Spinal cord (tissue), 10 donors: ENCODE measurements at places on chromosomes 7 and 10.
A peak's percentile ranks its signal among the peaks of the same experiment; 100 is the strongest.

- DNase-seq, result no peak
Measured at GRCh38 chr10:77699080-77699645, 61.6 kb upstream of the KCNMA1 start.

DNA sequence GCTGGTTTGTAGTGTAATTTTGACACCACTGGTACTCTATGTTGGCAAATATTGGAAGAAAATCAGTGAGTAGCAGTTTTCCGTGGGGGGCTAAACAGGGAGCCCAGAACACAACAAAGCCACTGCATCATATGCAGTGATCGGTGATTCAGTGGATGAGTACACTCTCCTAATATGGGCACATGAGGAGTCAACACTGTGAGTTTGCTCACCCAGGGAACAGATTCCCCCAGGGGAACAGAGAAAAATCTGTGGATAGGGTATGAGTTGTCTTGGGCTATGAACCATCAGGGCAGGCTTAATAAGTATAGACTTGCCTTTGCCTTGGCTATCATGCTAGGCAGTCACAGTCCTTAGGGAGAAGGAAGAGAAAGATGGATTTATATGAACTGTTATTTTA, 227.7 kb upstream of the SEMA3E start:
- DNase-seq, result no peak

- DNase-seq, result no peak
Measured at GRCh38 chr7:132771301-132771730, 195.0 kb upstream of the PLXNA4 start.

DNA sequence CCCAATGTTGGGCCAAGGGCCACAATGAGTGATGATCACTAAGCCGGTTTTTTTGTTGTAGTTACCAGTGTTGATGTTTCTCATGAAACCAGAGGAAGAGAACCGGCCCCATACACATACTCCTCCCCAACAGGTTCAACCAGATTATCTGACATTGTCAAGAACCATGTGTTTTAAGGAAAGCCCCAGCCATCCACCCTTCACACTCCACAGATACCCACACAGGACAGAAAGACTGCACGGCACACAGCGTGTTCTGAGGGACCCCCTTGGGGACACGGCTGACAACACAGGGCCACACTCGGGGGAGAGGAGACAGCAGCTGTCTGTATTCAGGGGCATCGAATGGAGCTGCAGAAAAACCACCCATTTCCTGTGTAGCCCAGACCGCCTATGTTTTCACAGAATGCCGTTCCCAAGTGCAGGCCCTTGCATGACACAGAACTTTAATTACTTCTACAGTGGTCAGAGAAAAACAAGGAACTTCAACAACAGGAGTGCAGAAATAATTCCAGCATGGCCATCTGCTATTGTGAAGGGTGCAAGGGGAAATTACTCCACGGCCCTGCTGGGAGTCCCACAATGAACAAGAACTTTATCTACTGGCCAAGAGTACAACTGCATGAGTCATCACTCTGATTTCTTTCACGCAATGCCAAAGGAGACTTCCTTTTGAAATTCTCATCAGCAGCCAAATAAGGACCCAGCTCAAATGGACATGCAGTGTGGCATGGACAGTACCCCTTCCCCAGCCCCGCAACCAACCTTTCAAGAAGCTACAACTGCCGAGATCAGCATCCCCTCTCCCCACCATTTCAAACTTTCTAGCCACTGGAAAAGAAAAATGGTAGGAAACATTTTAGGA, 2.3 kb downstream of the KLF6 start:
- DNase-seq, result peak; percentile 83

- DNase-seq, result no peak
Measured at GRCh38 chr7:38299275-38299931, 26.0 kb upstream of the TARP start.

DNA sequence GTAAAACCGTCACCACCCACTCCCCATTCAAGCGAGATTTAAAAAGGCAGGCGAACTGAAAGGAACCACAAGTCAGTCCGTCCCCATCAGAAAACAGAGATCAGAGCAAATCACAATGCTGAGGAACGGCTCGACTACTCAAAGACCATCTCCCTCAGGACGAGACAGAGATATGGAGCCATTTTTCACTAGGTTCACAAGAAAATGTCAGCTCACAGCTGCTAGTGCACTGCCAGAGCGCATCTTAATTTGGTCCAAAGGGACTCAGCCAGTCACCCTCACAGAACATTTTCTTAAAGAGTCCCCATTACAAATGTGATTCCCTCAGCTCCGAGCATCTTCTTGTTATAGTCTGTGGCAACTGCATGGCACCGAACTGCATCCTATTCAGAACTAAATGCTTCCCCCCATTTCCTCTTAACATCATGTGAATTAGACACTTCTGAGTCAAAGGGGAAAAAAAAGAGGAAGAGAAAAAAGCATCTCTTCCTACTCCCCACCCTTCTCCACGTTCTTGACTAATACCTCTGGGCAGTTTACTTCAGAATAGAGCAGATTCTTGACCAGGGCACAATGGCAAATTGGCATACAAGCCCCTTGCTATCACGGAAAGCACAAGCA, 683.9 kb downstream of the MAGI2 start:
- peak; percentile 61 for DNase-seq

DNA sequence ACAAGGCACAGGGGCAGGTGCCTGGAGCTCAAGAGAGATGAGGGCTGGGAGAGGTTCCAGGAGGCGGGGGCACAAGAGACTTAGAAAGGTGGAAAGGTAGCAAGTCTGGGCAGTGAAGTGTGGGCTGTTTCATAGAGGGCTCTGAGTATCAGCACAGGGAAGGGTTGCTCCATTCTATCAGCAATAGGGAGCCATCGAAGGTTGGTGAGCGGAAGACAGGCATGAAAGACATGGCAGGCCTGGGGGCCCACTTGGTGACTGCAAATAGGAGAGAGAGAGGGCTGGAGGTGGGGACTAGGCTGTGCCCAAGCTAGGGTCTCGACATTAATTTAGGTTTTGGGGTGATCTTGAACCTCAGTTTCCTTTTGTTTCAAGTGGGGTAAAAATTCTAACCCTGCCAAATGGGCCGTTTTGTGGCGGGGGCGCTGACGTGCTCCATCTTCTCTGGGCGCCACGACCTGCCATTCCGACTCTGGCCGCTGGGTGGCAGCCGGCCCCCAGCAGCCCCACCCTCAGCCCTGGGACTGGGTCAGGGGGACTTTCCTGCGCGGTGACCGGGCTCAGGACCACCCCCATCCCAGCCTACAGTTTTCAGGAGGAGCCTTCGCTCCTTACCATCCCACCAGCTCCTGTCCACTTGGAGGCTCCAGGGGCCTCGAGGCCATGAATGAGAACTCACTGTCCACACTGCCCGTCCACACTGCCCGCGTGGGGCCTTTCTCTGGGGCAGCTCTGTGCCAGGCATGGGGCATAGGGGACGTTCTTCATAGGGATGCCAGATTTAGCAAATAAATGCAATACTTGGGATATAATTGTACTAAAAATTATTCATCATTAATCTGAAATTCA, 37.2 kb upstream of the PCBD1 start:
- peak; percentile 70 for DNase-seq

DNA sequence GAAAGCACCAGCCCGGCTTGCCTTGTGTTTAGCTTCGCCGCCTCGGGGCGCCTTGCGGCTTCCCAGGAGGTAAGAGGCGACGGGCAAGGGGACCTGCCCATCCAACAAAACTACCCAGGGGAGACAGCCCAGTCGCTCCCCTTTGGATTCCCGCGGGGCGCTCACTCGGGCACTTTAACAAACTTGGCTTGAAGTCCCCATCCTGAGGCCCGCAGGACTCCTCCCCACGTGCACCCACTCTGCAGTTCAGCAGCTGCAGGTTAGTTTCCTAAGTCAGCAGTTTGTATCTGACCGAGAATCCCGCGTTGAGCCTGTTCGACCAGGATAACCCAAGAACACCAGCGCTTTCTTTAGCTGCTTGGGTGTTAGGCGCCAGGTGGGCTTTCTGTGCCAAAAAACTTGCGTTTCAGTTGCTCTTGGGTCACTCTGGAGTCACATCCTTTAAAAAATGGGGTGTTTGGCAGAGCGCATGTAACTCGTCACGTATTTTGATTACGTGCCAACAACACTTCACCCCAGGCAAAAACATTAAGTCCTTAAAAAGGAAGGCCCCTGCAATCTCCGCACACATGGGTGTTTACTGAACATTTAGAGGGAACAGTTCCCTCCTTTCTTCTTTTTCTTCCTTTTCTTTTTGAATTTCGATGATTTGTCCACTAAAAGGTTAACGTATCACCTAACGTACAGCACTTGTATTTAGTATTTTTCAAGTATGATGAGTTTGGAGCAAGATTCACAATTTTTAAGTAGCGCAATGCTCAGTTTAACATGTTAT, 876 bp downstream of the DNAH11 start:
- no peak for DNase-seq

GRCh38 chr10:63666836-63667383, 145.7 kb downstream of the REEP3 start:
- DNase-seq, result no peak

DNA sequence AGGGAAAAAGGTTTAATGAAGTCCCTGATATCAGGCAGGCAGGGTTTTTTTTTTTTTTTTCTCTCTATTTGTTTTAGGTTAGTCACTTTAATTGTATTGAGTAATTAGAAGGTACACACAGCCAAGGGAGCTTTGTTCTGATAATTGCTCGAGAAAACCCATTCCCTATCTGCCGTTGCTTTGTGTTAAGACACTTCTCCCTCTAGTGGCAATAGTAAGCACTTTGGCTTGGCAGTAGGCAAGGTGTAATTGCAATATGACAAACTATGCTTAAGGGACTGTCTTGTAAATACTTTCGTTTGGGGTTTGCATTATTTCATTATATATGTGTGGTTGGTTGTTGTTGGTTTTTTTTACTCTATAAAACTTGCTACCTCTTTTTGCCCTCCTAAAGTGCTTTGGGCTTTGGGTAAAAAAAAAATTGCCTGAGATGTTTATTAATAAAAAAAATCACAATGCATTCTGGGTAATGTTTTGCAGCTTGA, 113.4 kb downstream of the BTRC start:
- peak; percentile 97 for DNase-seq

DNA sequence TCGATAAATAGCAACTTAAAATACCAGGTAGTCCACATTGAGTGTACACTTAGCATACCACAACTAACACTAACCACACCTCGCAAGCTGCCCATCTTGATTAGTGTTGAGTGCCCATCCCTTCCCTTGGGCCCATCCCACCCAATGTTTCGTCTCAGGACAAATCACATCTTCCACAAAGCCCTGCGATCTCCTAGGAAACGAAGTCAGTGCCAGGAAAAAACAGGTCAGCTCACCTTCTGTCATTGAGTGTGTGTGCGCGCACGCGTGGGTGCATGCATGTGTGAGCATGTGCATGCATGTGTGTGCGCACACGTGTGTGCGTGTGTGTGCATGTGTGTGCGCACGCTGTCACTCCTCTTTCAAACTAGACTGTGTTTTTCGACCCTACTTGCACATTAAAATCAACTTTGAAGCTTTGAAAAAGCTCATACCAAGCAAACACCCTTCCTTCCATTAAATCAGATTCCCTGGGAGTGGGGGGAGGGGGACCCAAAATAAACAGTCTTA, 48.8 kb upstream of the OPALIN start:
- no peak for DNase-seq

GRCh38 chr7:141586878-141587277, 35.7 kb downstream of the AGK start:
- DNase-seq, result no peak

- no peak for DNase-seq
Measured at GRCh38 chr7:98187138-98187502, 24.1 kb upstream of the BHLHA15 start.

- DNase-seq, result no peak
Measured at GRCh38 chr10:22992075-22992474, 64.2 kb downstream of the ARMC3 start.

DNA sequence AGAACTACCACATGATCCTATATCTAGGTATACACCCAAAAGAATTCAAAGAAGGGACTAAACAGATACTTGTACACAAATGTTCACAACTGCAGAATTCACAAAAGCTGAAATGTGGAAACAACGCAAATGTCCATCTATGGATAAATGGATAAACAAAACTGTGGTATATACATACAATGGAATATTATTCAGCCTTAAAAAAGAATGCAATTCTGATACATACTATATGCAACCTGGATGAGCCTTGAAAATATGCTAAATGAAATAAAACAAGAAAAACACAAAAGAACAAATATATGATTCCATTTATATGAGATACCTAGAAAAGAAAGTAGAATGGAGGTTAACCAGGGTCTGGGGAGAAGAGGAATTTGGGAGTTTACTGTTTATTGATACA, 7.2 kb downstream of the FAM133B start:
- no peak for DNase-seq

GRCh38 chr10:53403688-53404087, 631.1 kb upstream of the MBL2 start:
- DNase-seq, result no peak

DNA sequence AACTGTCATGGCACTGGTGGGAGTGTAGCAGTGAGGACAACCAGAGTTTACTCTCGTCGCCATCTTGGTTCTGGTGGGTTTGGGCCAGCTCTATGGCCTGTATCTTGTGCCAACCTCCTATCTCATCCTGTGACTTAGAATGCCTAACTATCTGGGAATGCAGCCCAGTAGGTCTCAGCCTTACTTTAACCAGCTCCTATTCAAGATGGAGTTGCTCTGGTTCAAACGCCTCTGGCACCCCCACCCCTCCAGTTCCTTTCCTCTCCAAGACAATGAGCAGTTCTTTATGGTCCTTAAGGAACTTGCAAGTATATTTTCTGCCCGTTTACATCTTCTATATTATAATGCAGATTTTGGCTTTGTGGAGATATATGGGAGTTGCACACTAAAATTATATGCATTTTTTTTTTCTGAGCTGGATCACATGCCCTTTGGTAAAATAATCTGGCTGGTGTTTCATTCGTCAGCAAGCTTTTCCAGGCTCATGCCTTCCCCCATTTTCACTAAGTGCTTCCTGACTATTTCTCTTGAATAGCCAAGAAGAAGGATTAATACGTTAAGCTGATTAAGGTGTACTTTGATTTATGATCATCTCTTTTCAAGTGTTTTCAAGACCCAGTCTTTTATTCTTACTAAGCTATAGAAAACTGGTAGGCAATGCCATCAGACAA, 11.2 kb upstream of the WIPF3 start:
- no peak for DNase-seq

DNA sequence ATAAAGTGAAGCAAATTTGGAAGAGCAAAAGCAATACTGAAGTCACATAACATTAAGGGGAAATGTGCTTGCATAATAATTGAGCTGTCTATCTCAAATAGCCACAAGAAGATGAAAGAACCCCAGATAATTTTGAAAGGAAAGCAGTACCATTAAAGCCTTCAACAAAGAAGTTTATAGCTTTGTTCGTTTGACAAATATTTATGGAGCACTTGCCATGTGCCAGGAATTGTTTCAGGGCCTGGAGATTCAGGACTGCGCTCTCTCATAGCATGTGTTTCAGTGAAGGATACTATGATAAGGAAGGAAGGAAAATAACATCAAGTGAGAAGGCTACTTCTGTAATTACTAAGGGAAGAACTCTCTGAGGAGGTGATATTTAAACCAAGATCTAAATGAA, 212.3 kb upstream of the CSTF2T start:
- DNase-seq, result peak; percentile 26
